Stimulated activated CD4-positive, alpha-beta T cell treated with anti-CD3 and anti-CD28 coated beads, Interleukin-4, amount 100 ng/mL, for 48 hours (primary cell): ENCODE measurements at places on chromosomes 6 and 20.

DNA sequence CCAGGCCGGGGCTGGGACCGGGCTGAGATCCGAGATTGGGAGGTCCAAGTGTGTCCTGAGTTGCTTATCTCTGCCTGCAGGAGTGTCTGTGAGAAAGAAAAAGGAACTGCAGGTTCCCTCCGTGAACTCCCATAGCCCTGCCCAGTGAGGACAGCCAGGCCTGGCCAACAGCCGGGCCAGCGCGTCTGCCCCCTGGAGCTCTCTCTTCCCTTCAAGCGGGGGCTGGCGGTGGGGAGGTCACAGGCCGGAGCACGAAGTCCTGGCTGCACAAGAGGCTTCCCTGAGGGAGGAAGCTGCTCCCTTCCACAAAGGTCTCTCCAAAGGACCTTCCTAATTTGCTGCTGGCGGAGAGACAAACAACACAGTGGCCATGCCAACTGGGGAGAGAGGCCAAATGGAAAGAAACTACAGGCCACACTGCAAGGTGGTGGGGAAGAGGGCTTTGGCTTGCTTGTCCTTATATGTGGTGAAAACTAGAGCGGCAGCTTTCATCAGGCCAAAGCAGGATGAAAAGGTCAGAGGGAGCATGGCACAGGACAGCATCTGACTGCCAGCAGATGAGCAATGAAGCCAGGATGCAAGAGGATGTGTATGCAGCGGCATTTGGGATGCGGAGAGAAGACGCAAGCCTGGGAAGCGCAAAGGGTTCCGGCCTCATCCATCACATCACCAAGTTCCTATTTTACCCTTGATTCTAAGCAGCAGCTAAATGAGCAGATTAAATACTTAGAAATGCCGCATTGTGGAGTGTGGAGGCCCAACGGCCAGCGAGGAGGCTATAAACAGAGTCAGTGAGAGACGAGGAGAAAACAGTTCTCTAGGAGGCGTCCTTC, 260.0 kb downstream of the ERMARD start:
- no peak for DNase-seq

GRCh38 chr6:25312034-25312620, 33.0 kb downstream of the CARMIL1 start:
- DNase-seq: no peak

- DNase-seq: no peak
Observed at GRCh38 chr6:157533048-157533871, 152.3 kb downstream of the ZDHHC14 start.

- DNase-seq: no peak
Observed at GRCh38 chr6:40543146-40543545, 44.0 kb downstream of the LRFN2 start.

DNA sequence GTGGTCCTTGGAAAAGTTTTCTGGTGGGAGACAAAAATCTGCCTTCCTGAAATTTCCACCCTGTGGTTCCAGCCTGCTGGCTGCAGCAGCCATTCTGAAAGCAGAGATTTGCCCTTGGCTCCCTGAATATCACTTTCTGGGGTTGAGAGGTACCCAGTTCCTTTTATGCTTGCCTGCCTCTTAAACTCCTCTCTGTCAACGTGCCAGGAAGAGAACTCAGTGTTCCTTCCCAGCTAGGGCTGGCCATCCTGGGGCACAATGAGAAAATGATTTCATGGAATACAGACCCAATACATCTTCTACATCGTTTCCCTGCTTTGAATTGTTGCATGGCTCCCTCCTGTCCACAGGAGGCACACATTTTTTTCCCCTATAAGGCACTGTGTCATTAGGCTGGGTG, 1.6 kb upstream of the DSN1 start:
- DNase-seq: no peak

DNA sequence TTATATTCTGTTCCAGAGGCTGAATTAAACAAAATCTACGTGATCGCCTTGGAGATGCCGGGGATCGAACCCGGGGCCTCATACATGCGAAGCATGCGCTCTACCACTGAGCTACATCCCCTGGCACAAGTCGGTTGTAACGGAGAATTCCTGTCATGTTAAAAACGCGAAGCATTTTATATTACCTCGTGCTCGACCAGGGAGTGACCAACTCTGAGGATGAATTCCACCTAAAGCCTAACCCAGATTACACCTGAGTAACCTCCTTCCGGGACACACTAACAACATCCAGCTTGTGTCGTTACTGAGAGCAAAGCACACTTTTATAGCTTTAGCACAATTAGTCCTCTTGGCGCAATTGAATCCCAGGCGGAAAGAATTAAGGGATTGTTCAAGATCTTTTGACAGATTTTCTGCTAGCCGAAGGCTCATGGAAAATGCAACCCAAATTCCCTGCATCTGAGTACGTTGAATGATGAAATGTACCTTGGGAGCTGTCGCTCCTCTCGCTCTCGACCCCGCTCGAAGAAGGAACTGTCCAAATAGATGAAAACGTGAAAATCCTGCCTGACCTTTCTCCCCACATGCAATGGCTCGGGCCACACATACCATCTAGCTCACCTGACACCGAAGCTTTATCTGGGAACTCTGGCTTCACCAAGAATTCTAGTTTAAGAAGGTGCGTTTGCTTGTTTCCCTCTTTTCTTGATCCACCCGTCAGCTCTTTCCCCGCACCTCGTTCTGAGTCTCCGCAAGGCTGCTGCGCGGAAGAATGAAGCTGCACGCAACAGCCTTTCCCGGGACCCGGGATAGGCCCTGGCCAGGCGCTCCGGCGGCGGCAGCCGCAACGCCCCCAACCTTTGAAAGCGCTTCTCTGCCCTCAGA, 148.3 kb downstream of the GPX5 start:
- DNase-seq: peak; percentile 73

DNA sequence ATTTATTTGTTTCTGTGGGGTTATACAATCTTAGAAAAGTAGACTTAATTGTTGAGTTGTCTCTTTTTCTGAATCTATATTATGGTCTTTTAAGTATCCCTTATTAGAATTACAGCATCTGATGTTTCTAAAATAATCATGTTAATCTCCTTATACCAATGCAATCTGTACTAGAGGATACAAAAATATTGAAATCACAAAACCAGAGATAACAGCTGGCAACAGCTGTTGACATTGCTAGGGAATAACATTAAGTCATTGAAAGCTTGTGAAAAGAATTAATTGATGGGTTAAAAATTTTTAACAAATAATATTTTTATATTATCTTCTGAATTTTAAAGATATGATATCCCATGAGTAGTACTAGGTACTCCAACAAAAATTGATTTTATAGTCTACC, 162.6 kb downstream of the COL19A1 start:
- no peak for DNase-seq

DNA sequence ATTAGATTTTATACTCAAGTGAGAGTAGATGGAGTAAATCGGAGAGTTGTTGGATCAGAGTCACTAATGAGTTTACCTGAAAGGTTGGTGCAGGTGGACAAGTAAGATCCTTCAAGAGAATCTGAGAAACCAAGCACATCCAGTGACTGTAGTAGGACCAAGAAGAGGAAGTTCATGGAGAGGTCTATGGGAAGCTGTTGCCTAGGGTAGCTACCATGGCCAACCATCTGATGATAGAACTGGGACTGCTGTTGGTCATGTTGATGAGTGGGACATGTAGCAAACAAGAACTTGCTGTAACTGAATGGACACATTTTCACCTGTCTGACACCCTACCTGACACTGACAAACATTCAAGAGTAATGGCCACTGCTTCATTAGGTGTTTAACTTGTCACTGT, 11.3 kb upstream of the ADGB start:
- DNase-seq: no peak

- no peak for DNase-seq
Observed at GRCh38 chr20:14295238-14295637, 42.2 kb downstream of the FLRT3 start.

DNA sequence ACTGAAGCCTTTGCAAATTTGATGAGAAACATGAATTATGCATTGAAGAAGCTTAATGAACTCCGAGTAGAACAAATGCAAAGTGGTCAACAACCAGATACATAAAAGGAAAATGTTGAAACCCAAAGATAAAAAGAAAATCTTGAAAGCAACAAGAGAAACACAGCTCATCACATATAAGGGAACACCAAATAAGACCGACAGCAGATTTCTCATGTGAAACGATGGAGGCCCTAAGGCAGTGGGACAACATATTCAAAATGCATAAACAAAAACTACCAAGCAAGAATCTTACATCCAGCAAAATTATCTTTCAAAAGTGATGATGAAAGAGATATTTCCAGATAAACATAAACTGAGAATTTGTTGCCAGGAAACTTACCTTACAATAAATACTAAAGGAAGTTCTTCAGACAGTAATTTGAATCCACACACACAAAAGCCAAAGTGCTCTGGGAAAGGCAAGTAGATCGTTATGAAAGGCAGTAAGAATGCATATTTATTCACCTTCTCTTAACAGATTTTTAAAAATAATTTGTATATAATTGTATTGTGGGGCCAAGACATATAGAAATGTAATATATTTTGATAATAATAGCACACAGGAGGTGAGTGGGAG, 22.5 kb downstream of the SLC52A3 start:
- DNase-seq: no peak

- no peak for DNase-seq
Observed at GRCh38 chr6:83875843-83876242, 16.4 kb downstream of the CYB5R4 start.

GRCh38 chr6:144681334-144681733, 396.2 kb downstream of the UTRN start:
- no peak for DNase-seq

DNA sequence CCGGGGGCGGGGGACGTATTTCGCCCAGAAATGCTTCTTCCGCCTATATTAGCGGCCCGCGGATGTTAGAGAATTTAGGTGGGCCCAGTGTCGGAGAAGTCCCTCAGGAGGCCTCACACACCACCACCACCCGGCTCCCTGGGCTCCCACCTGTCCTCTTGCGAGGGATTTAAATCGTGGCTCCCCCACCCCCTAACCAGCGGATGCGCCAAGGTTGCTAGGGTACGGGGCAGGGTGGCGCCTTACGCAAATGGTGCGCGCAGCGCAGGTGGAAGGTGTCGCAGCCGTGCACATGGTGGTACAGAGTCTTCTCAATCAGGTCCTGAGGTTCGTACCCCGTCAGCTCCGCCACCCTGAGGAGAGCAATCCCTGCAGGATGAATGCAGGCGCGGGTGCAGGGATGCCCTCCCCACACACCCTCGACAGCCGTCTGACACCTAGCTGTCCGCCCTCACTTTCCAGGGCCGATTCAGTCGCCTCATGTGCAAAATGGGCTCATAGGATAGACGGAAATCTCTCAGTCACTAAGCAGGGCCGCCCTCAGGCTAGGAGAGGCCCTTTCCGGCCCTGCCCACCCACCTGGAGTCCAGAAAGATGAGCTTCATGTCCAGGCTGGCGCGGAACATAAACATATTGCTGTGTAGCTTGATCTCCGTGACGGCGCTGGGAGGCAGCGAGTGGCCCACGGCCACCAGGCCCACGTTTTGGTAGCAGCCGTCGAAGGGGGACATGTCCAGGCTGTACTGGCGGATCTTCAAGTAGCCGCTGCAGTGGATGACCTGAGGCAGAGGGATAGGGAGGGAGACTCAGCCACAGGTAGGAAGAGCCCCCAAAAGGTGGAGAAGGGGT, 16.6 kb downstream of the SIM1 start:
- no peak for DNase-seq

DNA sequence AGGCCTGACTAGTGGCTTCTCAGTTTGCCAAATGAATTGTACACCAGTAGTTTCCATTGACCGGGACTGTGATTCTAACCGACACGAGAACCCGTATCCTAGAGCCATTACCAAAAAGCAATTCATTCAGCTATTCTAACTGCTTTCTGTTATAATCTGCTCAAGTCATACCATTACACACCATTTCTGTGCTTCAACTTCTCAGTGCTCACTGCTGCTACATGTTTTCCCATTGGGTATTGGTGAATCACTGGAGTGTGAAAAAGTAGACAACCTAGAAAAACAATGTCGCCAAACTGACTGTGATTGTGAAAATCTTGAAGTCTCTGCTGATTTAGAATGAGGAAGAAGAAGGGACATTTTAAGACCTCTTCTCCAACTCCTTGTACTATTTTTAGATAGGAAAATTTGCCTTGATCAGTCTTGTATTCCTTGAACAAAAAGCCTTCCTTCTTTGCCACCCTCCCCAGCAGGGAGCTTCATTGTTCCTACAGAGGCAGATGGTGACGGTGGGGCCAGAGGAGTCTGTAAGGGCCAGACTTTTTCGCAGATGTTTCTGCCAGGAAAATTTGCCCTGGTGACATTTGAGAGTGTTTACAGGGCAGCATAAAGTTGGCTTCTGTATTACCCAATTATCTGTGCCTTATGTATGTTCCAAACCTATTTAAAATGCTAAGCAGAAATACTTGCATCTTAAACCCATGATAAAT, 31.7 kb upstream of the MAP3K4 start:
- DNase-seq: no peak

GRCh38 chr6:55713436-55713835, 134.4 kb upstream of the HMGCLL1 start:
- no peak for DNase-seq

- DNase-seq: no peak
Observed at GRCh38 chr20:16975682-16976081, 227.5 kb downstream of the OTOR start.

DNA sequence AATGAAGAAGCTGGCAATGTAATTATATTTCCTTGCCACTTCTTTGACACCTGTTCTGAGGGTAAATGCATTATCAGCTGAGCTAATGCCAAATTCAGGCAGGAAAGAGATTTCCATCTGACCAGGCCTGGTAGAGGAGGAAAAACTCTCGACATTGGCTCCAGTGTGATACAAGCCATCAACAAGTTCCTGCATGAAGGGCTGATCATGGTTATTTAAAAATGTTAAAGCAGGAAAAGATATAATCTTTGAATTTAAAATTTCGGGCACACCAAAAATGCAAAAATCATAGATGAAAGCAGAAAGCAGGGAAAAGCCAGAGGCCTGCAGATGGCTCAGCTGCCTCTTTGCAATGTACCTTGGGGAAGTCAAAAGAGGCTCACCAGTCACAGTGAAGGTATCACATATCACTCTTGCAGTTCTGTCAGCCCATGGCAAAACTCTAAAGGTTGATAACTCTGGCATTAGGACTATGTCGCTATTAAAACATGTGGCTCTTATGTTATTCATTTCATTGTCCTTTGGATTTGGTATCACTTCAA, 39.1 kb downstream of the LGSN start:
- DNase-seq: no peak

GRCh38 chr20:6017467-6017866, 36.4 kb downstream of the LRRN4 start:
- DNase-seq: no peak

GRCh38 chr20:62929051-62929538, 2.8 kb upstream of the DIDO1 start:
- DNase-seq: no peak

DNA sequence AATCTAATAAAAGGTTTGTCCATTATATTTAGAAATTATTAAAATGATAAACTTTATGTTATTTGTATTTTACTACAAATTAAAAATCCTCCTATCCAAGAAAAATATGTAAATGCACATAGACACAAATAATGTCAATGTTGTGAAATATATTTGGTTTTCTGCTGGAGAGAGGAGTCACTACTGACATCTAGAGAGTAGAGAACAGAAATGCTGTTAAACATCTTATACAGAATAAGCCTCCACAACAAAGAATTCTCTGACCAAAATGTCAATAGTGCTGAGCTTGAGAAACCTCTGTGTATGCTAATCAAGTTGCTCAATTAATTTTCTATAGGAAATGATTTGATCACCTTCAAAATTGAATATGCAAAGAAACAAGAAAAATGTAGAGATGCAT, 12.4 kb downstream of the HTR1B start:
- DNase-seq: no peak

GRCh38 chr6:44264154-44265006, 971 bp downstream of the NFKBIE start:
- no peak for DNase-seq
